ENCODE measurements at places on chromosomes 7 and 10.

GRCh38 chr7:28133872-28134271 is 46.7 kb downstream of the JAZF1 start:
- no peak for DNase-seq

GRCh38 chr10:85318809-85319807 is 990.7 kb downstream of the CCSER2 start:
- no peak for DNase-seq

DNA sequence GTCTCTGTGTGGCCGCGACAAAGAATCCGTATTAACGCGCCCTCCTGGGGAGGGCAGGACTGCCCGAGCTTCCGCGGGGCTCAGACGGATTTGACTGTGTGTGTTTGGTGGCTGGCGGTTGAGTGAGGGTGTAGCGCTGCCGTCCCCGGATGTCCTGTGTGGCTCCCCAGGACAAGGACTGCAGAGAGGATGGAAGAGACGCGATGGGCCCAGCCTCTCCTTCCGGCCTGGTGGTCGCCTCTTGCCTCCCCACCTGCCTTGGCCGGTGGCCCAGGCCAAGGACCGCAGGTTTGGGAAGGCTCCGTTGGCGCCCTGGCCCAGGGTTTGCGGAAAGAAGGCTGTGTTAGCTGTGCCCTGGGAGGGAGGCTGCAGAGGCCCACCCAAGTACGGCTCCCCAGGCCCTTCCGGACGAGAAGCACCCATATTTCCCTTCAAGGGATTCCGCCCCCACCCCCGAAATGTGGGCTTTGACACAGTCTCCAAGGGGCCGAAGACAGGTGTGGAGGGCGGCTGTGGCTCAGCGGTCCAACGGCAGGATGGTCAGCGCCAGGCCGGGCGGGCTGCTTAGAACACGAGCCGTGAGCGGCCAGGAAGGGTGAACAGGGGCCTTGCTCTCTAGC is 2.3 kb downstream of the UNCX start:
- no peak for DNase-seq

DNA sequence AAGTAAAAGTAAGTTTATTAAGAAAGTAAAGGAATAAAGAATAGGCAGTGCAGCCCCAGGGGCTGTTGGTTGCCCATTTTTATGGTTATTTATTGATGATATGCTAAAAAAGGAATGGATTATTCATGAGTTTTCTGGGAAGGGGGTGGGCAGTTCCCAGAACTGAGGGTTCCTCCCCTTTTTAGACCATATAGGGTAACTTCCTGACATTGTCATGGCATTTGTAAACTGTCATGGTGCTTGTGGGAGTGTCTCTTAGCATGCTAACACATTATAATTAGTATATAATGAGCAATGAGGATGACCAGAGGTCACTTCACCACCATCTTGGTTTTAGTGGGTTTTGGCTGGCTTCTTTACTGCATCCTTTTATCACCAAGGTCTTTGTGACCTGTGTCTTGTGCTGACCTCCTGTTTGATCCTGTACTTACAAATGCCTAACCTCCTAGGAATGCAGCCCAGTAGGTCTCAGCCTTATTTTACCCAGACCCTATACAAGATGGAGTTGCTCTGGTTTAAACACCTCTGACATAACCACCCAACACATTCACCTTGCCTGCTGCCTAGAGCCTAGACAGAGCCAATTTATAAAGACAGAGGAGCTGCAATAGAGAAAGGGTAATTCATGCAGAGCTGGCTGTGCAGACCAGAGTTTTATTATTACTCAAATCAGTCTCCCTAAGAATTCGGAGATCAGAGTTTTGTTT is 10.9 kb upstream of the ERCC6 start:
- DNase-seq = no peak

DNA sequence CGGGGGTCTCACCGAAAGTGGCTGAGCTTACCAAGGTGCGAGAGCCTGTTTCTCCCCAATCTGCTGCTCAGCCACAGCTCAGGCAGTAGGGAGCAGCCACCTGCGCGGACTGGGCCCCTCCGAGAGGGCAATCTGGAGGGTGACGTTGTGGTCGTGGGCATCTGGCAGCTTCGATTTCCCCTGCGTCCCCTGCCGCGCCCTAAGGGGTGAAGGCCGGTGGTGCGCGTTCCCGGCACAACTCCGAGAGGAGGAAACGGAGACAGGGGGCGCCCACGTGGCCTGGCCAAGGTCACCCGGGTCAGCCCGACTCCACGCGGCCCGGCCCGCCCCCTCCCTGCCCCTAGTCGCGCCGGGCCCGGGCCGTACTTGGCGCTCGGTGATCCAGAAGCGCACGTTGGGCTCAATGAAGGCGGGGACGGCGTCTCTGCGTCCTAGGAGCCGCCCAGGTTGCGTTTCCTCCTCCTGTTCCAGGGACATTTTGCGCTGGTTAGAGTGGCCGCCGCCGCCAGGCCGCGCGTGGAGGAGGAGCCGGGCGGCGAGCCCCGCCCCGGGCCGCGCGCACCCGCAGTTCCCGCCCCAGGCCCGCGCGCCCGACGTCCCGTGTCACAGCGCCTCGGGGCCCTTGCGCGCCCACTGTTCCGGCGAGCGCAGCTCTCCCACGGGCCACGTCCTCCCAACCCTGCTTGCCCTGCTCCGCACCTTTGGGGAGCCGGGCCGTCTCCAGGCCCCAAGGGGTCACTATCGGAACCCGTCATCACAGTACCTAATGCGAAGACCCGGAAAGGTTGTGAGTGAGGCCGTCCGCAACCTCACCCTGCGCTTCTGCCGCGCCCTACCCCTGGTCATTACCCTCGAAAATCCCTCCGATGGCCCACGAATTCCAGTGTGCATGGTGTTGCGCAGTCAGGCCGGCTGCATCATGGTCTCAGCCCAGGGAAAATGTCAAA is at the start of gene SFXN4:
Gene SFXN4, minus strand, starts transcription at position 544 of the 947 bp plus-strand sequence. Its CDS starts 67 bp downstream, at position 477.
- no peak for DNase-seq

- DNase-seq = no peak
Measured at GRCh38 chr10:76086761-76087639, 655.6 kb downstream of the LRMDA start.

- DNase-seq = no peak
Measured at GRCh38 chr7:88203401-88203800, 16.4 kb downstream of the SRI start.

GRCh38 chr7:50653126-50653864 is 88.1 kb upstream of the DDC start:
- DNase-seq = no peak

GRCh38 chr10:51685768-51686167 is 13.6 kb downstream of the CSTF2T start:
- no peak for DNase-seq

- peak; percentile 42 for DNase-seq
Measured at GRCh38 chr7:37920849-37921805, 687 bp downstream of the EPDR1 start.

DNA sequence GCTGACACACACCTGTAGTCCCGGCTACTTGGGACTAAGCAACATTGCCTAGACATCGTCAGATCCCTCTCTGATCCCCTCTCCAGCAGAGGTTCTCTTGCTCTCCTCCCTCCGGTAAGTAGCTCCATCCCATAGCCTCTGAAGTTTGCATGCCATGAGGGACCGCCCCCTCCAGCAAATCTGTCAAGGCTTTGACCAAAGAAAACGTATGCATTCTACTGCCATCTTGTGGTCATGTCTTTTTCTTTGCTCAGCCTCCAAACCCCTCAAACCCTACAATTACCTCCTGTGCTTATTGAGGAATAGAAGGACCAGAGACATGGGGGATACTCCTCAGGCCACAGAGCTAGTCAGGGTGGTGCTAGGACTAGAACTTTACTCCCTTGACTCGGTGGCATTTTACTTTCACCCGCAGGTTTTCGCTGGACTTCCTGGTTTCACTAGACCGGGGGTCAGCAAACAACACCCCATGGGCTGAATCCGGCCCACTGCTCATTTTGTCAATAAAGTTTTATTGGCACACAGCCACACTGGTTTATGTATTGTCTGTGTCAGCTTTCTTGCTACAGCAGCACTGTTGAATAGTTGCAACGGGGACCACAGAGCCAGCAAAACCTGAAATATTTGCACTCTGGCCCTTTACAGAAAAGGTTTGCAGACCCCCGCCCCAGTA is 202.6 kb upstream of the FOXK1 start:
- DNase-seq = peak; percentile 56

GRCh38 chr7:114588506-114588905 is 173.9 kb downstream of the FOXP2 start:
- no peak for DNase-seq

DNA sequence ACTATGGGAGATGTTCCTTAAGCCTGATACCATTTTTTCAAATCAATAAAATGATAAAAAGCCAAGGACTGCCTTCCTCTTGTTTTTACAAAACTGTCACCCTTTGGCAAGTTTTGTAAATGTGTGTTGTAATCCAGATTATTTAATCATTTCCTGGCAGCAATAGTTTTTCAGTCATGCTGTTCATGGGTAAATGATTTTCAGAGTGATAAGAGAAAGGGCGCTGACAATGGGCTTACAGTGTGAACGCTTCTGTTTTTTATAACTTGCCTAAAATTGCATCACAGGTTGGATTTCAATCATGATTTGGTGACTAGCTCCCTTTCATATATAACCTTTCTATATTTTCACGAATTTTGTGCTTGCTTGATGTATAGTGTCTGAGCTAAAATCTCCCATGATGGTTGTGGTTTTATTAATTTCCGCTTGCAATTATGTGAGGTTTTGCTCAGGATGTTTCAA is 19.0 kb upstream of the DMBT1 start:
- DNase-seq = no peak

- no peak for DNase-seq
Measured at GRCh38 chr7:80347173-80347572, 164.7 kb downstream of the GNAT3 start.

GRCh38 chr10:124688386-124688785 is 55.8 kb downstream of the FAM53B start:
- no peak for DNase-seq

- DNase-seq = no peak
Measured at GRCh38 chr10:57260175-57260574, 899.1 kb upstream of the ZWINT start.

DNA sequence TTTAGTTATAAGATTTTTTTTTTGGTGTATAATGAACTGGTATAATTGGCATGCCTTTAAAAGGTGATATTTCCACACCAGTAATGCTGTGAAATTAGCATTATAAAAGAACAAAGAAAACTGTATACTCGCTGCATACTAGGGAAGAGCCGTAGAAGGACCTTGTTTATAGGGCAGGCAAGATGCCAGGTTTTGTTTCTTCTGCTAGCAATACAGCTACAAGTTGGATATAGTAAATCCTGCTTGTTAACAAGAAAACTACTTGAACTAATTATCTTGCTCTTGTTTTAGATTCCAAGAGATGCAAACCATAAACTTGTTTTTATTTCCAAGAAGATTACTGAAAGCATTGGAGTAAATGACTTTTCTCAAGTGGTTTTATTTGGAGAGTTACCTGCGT is 1.9 kb downstream of the DNAH11 start:
- DNase-seq = no peak

GRCh38 chr10:14953424-14954000 is 384 bp downstream of the DCLRE1C start:
- no peak for DNase-seq

- DNase-seq = no peak
Measured at GRCh38 chr10:17415046-17415658, 39.2 kb downstream of the ST8SIA6 start.

- DNase-seq = no peak
Measured at GRCh38 chr7:134513169-134513752, 14.1 kb upstream of the AKR1B10 start.

DNA sequence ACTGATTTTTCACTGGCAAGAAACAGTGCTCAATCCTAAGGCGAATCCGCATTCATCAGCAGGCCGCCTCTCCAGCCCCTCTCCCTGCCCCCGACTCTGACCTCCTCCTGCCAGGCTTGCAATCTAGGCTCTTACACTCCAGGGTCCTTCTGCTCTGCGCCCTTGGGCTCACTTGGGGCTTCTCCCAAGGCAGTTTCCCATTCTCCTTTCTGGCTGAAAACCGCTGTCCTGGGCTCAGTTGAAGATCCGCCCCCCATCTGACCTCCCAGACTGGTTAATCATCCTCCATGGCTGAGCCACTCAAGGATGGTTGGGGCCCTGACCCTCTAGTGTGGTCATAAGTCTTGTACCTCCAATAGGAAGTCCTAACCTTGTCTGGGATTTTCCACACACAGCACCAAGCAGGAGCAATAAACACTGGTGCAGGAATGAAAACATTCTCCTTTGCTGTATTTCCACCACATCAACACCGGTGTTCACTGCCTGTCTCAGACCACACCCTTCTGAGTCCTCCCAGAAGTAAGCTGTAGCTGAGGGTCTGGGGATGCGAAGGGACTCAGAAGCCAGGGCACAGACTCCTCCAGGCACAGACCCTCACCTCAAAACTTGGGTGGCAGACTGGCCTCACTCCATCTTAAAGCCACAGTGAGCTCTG is 42.4 kb downstream of the TNS3 start:
- DNase-seq = no peak

DNA sequence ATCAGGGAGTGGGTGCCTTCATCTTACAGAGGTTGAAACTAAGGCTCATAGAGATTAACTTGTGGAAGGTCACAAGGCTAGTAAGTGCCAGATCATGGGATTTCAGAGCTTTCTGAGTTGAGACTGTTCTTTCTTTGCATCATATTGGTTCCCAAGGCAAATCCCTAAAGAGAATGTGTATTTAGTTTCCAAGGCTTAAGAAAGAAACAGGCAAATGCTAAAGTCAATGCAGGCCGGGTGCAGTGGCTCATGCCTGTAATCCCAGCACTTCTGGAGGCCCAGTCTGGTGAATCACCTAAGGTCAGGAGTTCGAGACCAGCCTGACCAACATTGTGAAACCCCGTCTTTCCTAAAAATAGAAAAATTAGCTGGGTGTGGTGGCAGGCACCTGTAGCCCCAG is 19.8 kb downstream of the CDK1 start:
- no peak for DNase-seq

GRCh38 chr10:132890301-132890700 is 52.1 kb downstream of the CFAP46 start:
- DNase-seq = no peak

GRCh38 chr7:157195868-157196267 is 57.1 kb downstream of the UBE3C start:
- DNase-seq = no peak

DNA sequence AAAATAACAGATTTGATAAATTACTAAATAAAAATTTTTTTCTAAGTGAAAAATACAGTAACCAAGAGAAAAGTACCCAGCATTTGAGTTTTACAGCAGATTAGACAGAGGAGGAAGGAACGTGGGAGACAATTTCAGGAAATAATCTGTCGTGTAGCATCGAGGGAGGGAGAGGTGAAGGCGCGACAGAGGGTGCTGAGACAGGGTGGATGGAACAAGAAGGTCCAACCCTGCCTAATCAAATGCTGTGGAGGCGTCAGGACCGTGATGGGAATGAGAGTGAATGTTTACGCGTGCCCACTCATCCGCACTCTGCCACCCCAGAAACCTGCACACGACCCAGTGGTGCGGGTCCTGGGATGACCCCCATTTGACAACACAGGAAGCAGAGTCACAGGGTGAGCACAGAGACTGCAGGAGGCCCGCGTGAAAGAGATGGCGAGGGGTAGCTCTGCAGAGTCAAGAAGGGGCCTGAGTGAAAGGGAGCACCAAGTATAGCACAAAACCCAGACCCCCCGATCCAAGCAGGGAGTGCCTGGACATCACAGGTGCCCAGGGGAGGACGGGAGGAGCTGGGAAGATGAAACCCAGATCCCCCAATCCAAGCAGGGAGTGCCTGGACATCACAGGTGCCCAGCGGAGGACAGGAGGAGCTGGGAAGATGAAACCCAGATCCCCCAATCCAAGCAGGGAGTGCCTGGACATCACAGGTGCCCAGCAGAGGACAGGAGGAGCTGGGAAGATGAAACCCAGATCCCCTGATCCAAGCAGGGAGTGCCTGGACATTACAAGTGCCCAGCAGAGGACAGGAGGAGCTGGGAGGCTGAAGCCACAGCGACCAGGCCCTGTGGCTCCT is 558.9 kb downstream of the DNAJB6 start:
- no peak for DNase-seq

Data from NCI-H1092 (cell line).